Mesothelial cell of epicardium (in vitro differentiated cells): ENCODE measurements at places on chromosomes 4 and X. TPM values are rescaled to one million over a fixed set of nuclear protein-coding genes. Genes with fewer than 3 reads are reported as not detected.

The MXD4 gene
- 95.2 to 104 TPM (median 99.4 TPM) in 3 replicates for total RNA-seq

The EXOC1L gene
- not detected in 3 replicates for total RNA-seq

The DCAF8L2 gene
- total RNA-seq: 0.11 TPM in 1 of 3 replicates, not detected in the others

The DDX53 gene
- not detected in 3 replicates for total RNA-seq

The BEND2 gene
- not detected in 3 replicates for total RNA-seq

The BTC gene
- 1.6 to 1.9 TPM (median 1.7 TPM) in 3 replicates for total RNA-seq

The GAGE12J gene
- total RNA-seq: not detected in 3 replicates

The XAGE1A gene
- not detected in 3 replicates for total RNA-seq

The CLDN2 gene
- total RNA-seq: not detected in 3 replicates

The LIMCH1 gene
- total RNA-seq: 65.1 to 66.8 TPM (median 65.2 TPM) in 3 replicates

The APLN gene
- total RNA-seq: 0.29 to 0.54 TPM (median 0.33 TPM) in 3 replicates

The ALG13 gene
- total RNA-seq: 84.3 to 157 TPM (median 92.5 TPM) in 3 replicates

The NXF2 gene
- total RNA-seq: not detected in 3 replicates

The CTAG1B gene
- not detected in 3 replicates for total RNA-seq

The CXCR3 gene
- total RNA-seq: not detected in 3 replicates

The CXCL9 gene
- total RNA-seq: not detected in 3 replicates

The RBM47 gene
- 37.8 to 41.5 TPM (median 41.0 TPM) in 3 replicates for total RNA-seq

The GAGE2A gene
- total RNA-seq: not detected in 3 replicates

The SSX3 gene
- not detected in 3 replicates for total RNA-seq

The SMARCA1 gene
- total RNA-seq: 116 TPM in 3 replicates

The PAGE5 gene
- total RNA-seq: not detected in 3 replicates

The CT83 gene
- not detected in 3 replicates for total RNA-seq

The VSIG1 gene
- total RNA-seq: 0.23 to 0.54 TPM (median 0.24 TPM) in 3 replicates

The MXRA5 gene
- total RNA-seq: 131 to 139 TPM (median 134 TPM) in 3 replicates

The SH3BP2 gene
- total RNA-seq: 72.9 to 79.0 TPM (median 76.7 TPM) in 3 replicates

The HDX gene
- total RNA-seq: 12.6 to 13.1 TPM (median 12.9 TPM) in 3 replicates

The NXF3 gene
- total RNA-seq: not detected in 3 replicates

The PITX2 gene
- total RNA-seq: 88.7 to 99.3 TPM (median 95.5 TPM) in 3 replicates

The PPP1R3F gene
- 8.9 to 11.4 TPM (median 9.6 TPM) in 3 replicates for total RNA-seq

The ASMT gene
- 0.45 to 0.54 TPM (median 0.51 TPM) in 3 replicates for total RNA-seq

The AFM gene
- total RNA-seq: not detected in 3 replicates

The ASB12 gene
- 0.18 to 0.73 TPM (median 0.67 TPM) in 3 replicates for total RNA-seq

The NAT8L gene
- total RNA-seq: 25.2 to 28.2 TPM (median 25.2 TPM) in 3 replicates

The FRMD7 gene
- total RNA-seq: 0.07 to 0.18 TPM (median 0.13 TPM) in 3 replicates

The PLXNB3 gene
- 3.6 to 4.3 TPM (median 4.3 TPM) in 3 replicates for total RNA-seq
